ENCODE measurements at places on chromosomes 5 and 9.
A peak's percentile ranks its signal among the peaks of the same experiment; 100 is the strongest.

DNA sequence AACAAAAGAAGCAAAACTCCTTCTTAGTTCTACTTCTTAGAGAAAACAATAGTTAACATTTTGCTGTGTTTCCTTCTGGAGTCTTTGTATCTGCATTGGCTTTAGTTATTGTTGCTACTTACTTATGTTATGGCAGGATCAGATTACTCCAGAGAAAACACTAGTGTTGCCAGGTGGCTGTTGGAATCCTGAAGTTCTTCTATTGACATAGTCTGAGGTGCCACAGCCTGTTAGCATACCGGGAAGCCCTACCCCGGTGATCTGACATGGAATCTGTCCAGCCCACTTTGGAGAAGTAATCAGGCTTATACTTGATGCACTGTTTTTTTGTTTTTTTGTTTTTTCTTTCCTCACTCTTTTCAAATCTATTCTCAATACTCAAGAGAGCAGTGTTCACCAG is 68.5 kb upstream of the CEP78 start:
- no peak for DNase-seq

GRCh38 chr5:32645246-32645645 is 59.9 kb downstream of the SUB1 start:
- DNase-seq, result no peak

DNA sequence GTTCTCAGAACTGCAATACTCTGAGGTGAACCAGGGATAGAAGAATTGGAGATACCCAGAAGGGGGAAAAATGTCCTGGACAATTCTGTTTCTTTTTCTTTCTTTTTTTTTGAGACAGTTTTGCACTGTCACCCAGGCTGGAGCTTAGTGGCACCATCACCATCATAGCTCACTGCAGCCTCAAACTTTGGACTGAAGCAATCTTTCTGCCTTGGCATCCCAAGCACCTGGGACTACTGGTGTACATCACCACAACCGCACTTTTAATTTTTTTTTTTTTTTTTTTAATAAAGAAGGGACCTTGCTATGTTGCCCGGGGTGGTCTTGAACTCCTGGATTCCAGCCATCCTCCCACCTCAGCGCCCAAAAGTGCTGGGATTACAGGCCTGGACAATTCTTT is 1.9 kb downstream of the EMB start:
- no peak for DNase-seq

DNA sequence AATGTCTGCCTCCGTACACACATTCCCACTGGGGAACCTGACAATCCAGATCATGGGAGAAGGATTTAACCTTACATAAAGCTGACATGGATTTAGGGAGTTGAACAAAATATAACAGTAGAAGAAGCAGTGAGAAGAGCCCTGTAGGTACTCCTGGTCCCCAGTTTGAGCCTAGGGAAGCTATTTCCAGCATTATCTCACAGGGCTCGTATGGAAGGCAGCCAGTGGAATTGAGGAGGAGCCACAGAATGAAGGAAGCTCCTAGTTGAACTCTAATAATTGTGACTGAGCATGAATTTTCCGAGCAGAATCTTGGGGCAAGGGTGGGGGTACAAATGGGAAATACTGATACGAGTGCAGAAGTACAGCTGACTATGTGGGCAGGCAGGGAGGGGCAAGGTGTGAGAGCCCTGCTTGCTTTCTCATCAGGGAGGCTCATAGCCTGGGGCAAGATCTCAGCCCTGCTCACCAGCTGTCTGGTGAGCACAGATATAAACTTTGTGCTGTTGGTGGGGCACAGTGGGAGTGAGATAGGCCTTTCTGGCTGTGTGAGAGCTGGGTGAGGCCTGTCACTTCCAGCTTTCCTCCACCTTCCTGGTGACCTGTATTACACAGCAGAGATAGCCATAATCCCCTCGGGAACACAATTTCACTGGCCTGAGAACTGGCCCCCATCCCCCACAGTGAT is 290.7 kb upstream of the IL12B start:
- no peak for DNase-seq

GRCh38 chr5:14659821-14660607 is 4.5 kb upstream of the OTULIN start:
- DNase-seq, result peak; percentile 12

DNA sequence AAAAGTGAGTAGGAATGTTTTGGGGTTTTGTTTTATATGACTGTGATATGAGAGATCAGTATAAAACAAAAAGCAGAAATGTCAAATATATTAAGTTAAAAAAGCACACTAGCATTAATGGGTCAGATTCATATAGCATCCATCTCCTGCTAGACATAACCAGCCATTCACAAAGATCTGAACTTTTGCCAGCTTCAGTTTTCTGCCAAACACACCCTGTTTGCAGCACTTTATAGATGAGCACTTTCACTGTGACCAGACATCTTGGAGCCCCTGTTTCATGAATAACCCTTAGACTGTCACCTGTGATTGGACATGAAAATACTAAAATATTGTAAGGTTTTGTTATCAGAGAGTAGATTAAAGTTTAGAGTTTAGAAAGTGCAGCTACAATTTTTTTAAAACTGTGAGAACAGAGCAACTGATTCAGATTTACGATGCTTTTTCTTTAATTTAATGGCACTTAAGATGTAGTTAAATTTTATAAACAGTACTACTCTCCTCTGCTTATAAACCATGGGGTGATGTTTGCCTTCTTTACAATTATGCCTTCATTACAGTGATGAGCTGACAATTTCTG is 142.6 kb downstream of the KCTD16 start:
- no peak for DNase-seq

- no peak for DNase-seq
Observed at GRCh38 chr5:127942246-127943060, 141.1 kb upstream of the SLC12A2 start.

GRCh38 chr5:180235846-180236245 is 26.8 kb upstream of the RASGEF1C start:
- no peak for DNase-seq

GRCh38 chr9:77221431-77221830 is 44.1 kb downstream of the VPS13A start:
- no peak for DNase-seq

- no peak for DNase-seq
Observed at GRCh38 chr5:72785801-72786200, 30.7 kb upstream of the TNPO1 start.

GRCh38 chr5:181204826-181205760 is at the start of gene TRIM7:
Gene TRIM7, minus strand, starts transcription at chr5:181205196. Its CDS starts 86 bp downstream, at chr5:181205110.
- no peak for DNase-seq

DNA sequence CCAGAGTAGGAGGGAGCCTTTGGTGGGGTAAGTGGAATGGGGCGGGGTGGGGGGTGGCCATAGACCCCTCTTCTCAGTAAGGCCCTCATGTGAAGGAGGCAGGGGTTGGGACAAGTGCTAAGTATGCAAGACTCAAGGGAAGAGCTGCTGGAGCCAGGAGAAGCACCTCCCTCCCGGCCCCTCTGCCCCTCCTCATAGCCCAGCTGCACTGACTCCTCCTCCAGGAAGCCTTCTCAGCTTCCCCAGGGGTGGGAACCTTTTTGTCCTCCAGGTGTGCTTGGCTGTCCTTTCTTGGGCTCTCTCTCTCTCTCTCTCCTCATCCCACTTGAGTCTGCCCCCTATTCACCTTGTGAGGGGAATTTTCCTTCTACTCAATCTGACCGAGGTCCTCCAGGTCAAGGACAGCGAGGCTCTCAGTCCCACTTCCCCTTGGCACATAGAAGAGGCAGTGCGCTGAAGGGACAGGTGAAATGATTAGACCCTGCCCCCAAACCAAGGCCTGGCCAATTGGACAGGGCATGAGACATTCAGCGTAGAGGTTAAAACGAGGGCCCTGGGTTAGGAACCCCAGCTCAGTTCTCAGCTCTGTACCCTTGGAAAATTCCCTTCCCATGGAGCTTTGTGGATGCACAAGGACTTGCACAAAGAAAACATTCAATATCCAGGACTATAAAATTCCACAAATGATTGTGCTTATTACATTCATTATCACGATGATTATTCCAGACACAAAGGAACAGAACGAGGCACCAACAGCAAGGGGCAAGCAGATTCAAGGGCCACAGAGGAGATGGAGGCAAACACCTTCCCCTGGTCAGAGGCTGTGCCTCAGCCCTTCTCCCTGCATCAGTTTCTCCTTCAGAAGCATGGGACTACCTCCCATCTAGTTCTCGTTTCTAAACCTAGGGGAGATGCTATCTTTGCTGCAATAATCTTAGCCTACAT is 45.6 kb upstream of the IL17B start:
- no peak for DNase-seq

DNA sequence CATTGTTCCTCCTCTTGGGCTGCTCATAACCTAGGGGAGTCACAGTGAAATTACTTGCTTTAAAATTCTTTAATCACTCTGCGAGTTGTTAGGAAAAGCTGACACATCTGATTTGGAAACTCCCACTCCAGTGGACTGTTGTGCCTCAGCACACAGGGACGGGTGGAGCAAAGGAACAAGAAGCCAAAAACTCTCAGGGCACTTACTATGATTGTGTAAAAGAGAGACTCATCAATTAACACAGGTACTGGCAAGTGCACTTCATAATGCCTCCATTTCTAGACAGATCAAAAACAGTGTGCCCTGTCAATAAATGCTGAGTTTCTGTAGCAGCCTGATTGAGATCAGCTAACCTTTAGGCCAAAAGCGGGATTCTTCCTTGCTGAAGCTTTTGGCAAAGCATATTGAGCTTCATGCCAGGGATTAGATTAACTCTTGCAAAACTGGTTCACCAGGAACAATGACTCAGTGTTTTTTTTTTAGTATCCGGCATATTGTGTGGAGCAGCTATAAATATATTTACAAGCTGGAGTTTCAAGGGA is 55.9 kb downstream of the TMC1 start:
- DNase-seq, result peak; percentile 81

- DNase-seq, result no peak
Observed at GRCh38 chr5:31285025-31285424, 91.5 kb downstream of the CDH6 start.

GRCh38 chr9:120870206-120870605 is 6.8 kb downstream of the PHF19 start:
- DNase-seq, result no peak

- no peak for DNase-seq
Observed at GRCh38 chr9:5652821-5653220, 23.9 kb downstream of the RIC1 start.

DNA sequence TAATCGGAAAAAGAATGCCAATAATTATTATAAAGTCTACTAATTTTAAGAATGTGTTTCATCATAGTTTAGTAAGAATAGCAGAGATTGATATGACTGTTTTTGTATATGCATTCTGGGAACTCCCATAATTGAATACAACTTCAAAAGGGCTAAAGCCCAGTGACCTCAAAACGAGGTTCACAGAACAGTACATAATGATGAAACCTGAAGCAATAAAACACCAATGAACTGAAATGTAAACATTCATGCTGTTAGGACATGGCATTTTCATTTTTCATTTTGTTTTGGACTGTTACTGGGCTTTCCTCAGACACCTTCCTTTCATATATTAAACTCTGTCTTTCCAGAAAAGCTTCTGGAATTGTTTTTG is 684 bp upstream of the JMY start:
- peak; percentile 20 for DNase-seq

DNA sequence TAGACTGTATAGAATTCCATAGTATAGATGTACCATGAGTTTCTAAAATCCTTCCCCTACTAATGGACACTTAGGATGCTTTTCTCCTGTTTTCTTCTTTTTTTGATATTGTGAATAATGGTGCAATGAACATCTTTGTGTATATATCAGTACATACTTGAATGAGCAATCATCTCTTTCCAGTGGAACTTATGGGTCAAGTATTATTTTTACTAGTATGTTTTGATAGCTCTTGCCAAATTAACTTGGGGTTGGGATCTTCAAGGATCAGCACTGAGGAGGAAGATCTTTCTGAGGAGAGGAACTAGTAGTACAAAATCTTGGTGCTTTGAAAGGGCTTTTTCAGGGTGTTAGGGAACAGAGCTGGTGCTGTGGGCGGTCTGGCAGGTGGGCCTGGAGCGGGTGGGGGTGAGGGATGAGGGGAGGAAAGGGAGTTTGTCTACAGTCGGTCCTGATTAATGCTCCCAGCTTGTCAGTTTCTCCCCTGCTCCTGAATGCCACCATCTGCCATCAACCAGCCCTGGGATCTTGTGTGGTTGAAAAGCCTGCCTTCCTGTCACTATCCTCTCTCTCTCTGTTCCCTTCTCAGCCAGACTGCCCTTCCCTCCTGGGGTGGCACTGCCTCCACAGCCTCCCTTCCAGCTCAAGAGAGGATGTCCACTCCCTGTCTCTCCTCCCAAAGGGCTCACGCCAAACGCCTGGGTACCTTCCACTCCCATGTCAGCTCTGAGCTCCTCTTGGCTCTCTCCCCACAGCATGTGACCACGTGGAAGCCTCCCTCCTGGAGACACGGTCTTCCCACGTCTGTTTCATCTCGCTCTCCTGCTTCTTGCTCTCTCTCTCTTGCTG is 185.9 kb downstream of the DAB2IP start:
- no peak for DNase-seq

- no peak for DNase-seq
Observed at GRCh38 chr5:16612007-16612406, 4.8 kb downstream of the RETREG1 start.
